ENCODE measurements at places on chromosomes 12 and 14. TPM values are rescaled to one million over a fixed set of nuclear protein-coding genes. Genes with fewer than 3 reads are reported as not detected.
A peak's percentile ranks its signal among the peaks of the same experiment; 100 is the strongest.

DNA sequence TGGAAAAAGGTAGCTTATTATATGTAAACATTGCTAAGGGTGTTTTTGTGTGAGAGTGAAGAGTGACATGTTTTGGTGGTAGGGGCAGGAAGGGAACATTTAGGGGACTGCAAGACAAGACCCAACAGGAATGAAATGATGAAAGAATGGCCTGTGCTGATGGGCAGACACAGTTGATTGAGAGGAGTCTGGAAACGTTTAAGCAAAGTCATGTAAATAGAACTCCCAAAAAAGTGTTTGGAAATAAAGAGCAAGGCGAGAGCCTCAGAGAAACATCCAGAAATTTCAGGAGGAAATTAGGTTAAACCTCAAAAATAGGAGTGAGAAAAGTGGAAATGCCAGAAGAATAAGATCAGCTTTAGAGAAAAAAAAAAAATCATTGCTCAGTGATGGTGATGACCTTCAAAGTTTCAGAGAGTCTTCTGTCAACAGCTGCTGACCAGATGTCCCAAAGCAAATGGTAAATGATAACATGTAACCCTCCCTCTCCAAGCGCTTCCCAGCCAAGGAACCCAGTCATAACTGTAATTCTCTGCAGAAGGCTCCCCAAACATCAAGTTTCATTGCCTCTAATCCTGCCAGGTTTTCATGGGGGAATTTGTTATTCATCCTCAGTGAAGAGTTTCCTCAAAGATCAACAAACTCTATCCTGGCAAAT is 223.2 kb upstream of the FAR2 start:
- no peaks in the 10 kb centered on the region for H3K36me3 ChIP-seq
- no peaks in the 10 kb centered on the region for H3K4me1 ChIP-seq
- no peak overlapping the region for H3K27ac ChIP-seq
- no peak for DNase-seq

DNA sequence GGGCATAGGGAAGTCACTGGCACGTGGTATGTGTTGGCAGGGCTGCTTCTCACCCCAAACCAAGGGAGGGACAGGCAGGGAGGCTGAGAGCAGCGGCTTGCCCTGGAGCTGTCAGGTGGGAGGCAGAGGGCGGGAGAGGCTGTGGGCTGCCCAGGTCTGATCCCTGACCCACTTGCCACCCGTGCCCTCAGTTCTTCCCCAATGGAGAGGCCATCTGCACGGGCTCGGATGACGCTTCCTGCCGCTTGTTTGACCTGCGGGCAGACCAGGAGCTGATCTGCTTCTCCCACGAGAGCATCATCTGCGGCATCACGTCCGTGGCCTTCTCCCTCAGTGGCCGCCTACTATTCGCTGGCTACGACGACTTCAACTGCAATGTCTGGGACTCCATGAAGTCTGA is 4.7 kb downstream of the GNB3 start:
- H3K27me3 ChIP-seq: no peaks in the 10 kb centered on the region
- H3K36me3 ChIP-seq: peaks cover 8% of the 10 kb centered on the region
- no peak for DNase-seq
- H3K27ac ChIP-seq: no peak overlapping the region

DNA sequence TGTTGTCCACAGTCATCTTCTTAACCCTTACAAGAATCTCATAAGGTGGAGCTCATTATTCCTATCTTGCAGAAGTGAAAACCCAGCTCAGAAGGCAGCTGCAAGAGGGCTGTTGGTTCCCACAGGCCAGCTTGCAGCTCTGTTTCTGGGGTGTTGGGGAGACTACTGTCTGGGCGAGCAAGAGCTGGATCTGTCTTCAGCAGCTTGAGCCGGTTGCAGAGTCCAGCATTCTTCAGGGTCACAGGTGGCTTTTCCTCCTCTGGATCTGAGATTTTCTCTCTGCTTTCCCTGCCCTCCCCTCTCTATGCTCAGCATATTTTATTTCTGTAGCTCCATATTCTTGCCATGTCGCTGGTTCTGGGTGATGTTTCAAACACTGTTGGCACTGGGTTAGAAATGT is 87.4 kb downstream of the PAPOLA start:
- no peaks in the 10 kb centered on the region for H3K4me1 ChIP-seq
- no peaks in the 10 kb centered on the region for H3K36me3 ChIP-seq
- no peak overlapping the region for H3K27ac ChIP-seq
- H3K27me3 ChIP-seq: peaks cover 7% of the 10 kb centered on the region
- H3K4me3 ChIP-seq: no peak overlapping the region
- DNase-seq: no peak

- H3K36me3 ChIP-seq: no peaks in the 10 kb centered on the region
- H3K27ac ChIP-seq: no peak overlapping the region
- H3K4me1 ChIP-seq: no peaks in the 10 kb centered on the region
- no peak for DNase-seq
Measured at GRCh38 chr14:25680934-25681333, 631.0 kb upstream of the STXBP6 start.

- H3K27ac ChIP-seq: peak overlapping the region; percentile 9
- peaks cover 36% of the 10 kb centered on the region for H3K4me1 ChIP-seq
- DNase-seq: peak; percentile 24
- peak overlapping the region; percentile 73 for H3K4me3 ChIP-seq
- no peaks in the 10 kb centered on the region for H3K27me3 ChIP-seq
Measured at GRCh38 chr12:6866920-6867412, 365 bp upstream of the TPI1 start.

DNA sequence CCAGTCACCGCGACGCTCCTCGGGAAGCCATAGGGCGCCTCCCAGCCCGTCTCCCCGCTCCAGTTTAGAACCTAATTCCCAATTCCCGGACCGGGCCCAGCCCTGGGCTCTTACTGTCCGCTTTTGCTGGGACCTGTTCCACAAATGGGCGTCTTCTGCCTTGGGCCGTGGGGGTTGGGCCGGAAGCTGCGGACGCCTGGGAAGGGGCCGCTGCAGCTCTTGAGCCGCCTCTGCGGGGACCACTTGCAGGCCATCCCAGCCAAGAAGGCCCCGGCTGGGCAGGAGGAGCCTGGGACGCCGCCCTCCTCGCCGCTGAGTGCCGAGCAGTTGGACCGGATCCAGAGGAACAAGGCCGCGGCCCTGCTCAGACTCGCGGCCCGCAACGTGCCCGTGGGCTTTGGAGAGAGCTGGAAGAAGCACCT is 797 bp downstream of the UNG start:
- H3K4me1 ChIP-seq: peaks cover 11% of the 10 kb centered on the region
- H3K27ac ChIP-seq: peak overlapping the region; percentile 46
- DNase-seq: peak; percentile 39
- H3K27me3 ChIP-seq: no peaks in the 10 kb centered on the region

- peaks cover 11% of the 10 kb centered on the region for H3K4me1 ChIP-seq
- peak; percentile 63 for DNase-seq
- H3K36me3 ChIP-seq: peaks cover 12% of the 10 kb centered on the region
- no peak overlapping the region for H3K27ac ChIP-seq
Measured at GRCh38 chr12:120861074-120861795, 42.9 kb downstream of the SPPL3 start.

GRCh38 chr14:58296726-58297125 is 1.6 kb upstream of the ARID4A start:
- H3K27ac ChIP-seq: no peak overlapping the region
- DNase-seq: peak; percentile 65

DNA sequence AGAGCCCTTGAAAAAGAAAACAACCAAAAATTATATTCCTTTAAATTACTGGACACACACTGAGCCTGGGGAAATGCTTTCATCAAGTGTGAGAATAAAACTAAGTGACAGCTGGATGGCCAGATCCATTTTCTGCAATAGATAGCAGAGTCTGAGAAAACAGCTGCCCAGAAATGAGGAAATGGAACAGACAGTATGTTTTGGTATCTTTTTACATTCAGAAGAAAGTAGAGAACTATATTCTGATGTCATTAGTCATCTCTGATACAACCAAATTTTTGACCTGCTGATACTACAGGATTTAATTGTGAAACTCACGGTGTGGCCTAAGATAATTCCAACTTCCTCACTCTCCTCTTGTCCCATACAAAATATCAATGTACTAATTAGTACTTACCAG is 78.2 kb downstream of the HMGA2 start:
- peaks cover 59% of the 10 kb centered on the region for H3K36me3 ChIP-seq
- no peak for DNase-seq

GRCh38 chr12:77488041-77488620 is 342.6 kb upstream of the NAV3 start:
- DNase-seq: no peak
- peaks cover 15% of the 10 kb centered on the region for H3K27me3 ChIP-seq
- no peak overlapping the region for H3K27ac ChIP-seq
- no peaks in the 10 kb centered on the region for H3K4me1 ChIP-seq
- H3K36me3 ChIP-seq: no peaks in the 10 kb centered on the region

DNA sequence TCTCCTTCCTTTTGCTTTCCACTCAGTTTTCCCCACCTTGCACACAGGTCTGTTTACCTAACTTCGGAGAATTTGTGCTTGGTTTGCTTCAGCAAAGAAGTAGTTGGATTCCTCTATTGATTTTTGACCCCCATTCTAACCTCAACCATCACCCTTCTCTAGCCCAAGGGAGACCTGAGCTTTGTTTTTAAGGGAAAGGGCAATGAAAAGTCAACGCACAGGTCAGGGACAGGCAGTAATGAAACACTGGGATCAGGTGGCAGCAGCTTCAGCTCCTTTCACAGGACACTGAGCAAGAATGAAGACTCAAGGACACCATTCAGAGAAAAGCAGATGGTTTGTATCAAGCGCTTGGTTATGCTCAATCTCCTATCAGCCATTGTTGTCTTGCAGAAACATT is 46.9 kb upstream of the KRR1 start:
- no peak for DNase-seq
- no peak overlapping the region for H3K27ac ChIP-seq
- H3K4me1 ChIP-seq: peaks cover 12% of the 10 kb centered on the region
- H3K27me3 ChIP-seq: no peaks in the 10 kb centered on the region
- H3K36me3 ChIP-seq: no peaks in the 10 kb centered on the region
- H3K4me3 ChIP-seq: no peak overlapping the region

DNA sequence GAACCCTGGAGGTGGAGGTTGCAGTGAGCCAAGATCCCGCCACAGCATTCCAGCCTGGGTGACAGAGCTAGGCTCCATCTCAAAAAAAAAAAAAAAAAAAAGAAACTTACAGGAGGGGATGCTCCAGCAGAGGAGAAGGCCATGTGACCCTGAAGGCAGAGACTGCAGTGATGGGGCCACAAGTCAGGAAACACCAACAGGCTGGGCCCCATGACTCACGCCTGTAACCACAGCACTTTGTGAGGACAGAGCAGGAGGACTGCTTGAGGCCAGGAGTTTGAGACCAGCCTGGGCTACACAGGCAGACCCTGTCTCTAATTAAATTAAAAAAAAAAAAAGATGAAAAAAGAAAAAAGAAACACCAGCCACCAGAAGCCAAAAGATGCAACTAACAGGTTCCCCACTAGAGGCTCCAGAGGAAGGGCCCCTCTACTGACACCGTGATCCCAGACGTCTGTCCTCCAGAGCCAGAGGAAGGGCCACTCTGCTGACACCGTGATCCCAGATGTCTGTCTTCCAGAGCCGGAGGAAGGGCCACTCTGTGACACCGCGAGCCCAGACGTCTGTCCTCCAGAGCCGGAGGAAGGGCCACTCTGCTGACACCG is 9.1 kb upstream of the GLT1D1 start:
- no peak for DNase-seq
- no peak overlapping the region for H3K27ac ChIP-seq
- no peaks in the 10 kb centered on the region for H3K4me1 ChIP-seq
- peaks cover 36% of the 10 kb centered on the region for H3K27me3 ChIP-seq
- no peak overlapping the region for H3K4me3 ChIP-seq

DNA sequence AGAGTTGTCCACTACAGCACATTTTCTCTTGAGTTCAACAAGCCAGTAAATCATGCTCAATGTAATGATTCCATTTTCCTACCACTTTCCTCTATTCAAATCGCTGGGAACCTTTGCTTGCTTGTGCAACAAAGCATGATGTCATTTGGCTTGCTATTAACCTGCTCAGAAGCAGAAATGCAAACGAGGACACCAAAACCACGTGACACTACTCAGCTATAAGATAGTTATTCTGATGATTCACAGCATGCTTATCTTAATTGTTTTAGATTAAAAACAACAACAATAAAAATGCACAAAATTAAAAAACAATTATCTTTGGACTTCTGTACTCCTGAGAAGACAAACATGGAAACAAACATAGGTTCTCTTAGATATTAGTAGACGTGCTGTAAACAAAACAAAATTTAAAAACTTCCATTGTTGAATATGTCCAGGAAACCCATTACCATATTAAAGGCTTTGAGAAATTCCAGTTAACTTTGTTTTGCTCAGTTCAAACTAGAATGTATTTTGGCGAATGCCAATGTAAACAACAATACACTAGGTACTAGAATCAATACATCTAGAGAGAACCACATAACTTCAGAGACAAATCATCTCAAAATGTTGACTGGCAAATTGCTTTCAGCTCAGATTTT is 77.5 kb upstream of the KRAS start:
- peaks cover 52% of the 10 kb centered on the region for H3K27me3 ChIP-seq
- no peak overlapping the region for H3K27ac ChIP-seq
- DNase-seq: no peak
- no peaks in the 10 kb centered on the region for H3K36me3 ChIP-seq
- no peak overlapping the region for H3K4me3 ChIP-seq
- no peaks in the 10 kb centered on the region for H3K4me1 ChIP-seq

- no peaks in the 10 kb centered on the region for H3K36me3 ChIP-seq
- DNase-seq: peak; percentile 78
- H3K27me3 ChIP-seq: no peaks in the 10 kb centered on the region
- H3K4me3 ChIP-seq: peak overlapping the region; percentile 44
- peak overlapping the region; percentile 88 for H3K27ac ChIP-seq
Measured at GRCh38 chr12:27771481-27772327, 8.3 kb upstream of the KLHL42 start.

GRCh38 chr12:5171701-5172100 is 128.0 kb downstream of the KCNA5 start:
- H3K27ac ChIP-seq: no peak overlapping the region
- peaks cover 8% of the 10 kb centered on the region for H3K4me1 ChIP-seq
- no peak overlapping the region for H3K4me3 ChIP-seq
- peak; percentile 46 for DNase-seq
- H3K36me3 ChIP-seq: no peaks in the 10 kb centered on the region

Gene SERPINA4
- not detected for total RNA-seq

Gene NPFF
- not detected for total RNA-seq

Gene LRIG3
- 10.8 TPM for total RNA-seq

Gene HCFC2
- 10.7 TPM for total RNA-seq

Data from PC-3 (cell line).